ENCODE measurements at places on chromosomes 16 and 17.
A peak's percentile ranks its signal among the peaks of the same experiment; 100 is the strongest.

DNA sequence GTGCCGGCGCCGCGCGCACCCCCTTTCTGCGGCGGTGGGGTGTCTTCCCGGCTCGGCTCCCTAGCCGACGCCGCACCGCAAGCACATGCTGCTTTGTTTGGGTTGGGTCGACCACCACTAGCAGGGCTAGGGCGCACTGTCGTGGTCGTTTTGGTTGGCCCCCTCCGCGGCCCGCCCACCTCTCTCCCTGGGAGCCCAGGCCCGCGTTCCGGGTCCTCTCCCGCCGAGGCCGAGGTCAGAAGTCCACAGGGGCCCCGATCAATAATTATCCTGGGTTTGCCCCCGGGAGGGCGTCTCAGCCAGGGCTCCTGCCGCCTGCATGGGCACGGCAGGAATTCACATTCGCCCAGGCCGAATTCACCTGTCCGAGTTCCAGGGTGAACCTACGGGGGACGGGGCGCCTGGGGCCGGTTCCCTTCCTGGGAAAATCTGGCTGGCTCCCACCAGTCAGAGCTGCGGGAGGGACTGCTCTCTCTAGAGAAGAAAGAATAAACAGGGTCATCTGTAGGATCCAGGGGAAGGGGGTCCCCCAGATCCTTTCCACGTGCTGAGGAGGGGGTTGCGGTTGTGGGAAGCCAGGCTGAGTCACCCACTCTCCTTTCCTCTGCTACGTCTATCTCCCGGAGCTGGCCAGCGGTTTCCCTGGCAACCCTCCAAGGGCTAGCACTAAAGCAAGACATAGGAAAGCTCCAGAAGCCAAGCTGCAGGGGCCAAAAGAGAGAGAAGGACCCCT lies 584 bp upstream of the STAT5B start:
- no peak for DNase-seq

DNA sequence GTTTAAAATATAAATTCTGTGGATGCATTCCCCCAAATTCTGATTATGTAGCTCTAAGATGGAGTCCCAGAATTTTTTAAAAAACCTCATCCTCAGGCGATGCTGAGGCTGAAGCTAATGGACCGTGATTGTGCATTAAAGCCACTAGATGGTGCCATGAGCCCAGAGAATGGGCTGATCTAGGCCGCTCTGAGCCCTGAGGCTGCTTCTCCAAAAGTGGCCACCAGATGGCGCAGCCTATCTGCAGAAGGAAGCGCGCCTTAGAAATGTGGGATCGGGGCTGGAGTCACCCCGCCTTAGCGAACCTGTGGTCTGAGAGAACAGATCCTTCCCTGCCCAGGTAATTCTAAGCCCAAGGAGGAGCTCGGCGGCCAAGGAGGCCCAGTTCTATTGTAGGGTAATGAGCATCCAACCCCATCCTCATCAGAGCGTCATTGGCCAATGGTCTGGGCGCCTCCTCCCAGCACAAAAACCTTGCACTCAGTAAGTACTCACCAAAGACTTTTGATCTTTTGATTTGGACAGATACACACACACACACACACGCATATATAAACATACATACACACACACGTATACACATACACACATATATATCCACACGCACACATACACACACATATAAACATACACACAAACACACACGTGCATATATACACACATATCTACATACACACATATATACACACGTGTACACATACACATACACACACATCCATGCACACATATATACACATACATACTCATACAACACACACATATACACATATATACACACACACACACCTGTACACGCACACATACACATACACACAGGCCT lies 13.7 kb upstream of the MMP2 start:
- peak; percentile 48 for DNase-seq

DNA sequence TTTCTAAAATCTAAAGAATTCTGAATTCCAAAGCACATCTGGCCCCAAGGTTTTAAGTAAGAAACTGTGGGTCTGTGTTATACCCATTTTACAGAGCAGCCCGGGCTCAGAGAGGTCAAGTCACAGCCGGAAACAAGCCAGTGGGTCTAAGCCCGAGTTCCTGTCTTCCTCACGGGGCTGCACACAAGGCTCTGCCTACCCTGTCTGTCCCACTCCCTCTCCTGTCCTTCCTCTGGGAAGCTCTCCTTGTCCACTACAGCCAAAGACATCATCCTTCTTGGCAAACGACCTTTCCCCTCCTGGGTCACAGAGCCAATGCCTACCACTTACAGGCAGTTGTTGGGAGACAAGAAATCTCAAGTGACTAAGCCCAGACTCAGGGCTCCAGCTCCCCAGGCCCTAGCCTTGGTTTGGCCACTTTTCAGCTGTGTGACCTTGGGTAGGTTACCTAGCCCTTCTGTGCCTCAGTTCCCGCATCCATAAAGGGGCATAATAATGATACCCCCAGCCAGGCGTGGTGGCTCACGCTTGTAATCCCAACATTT lies 55.6 kb upstream of the MAP3K14 start:
- no peak for DNase-seq

DNA sequence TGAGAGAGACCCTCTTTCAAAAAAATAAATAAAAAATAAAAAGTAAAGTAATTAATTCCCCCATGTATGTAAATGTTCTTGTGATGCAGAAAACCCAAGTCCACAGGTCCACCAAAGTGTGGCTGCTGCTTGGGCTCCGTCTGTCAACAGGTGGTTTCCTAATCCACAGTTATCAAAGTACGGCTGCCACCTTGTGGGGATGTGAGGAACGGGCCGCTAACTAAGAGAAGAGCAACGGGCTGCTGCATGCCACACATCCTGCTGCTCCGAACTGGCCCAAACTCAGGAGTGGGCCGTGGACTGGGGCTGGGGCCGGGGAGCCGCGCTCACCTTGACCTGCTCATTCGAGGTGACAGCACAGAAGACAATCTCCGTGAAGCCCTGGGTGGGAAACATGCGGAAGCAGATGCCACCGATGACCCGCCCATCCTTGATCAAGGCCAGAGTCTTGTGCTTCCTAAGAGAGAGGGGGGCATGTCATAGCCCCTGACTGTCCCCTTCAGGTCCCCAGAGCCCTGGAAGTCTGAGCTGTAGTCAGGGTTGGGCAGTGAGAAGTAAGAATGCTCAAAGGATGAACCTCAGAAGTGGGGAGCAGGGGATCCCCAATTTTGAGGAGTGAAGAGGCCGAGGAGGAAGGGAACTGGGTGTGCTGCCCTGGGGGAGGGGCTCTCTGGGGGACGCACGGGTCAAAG lies 4.3 kb downstream of the KAT2A start:
- DNase-seq, result peak; percentile 47

DNA sequence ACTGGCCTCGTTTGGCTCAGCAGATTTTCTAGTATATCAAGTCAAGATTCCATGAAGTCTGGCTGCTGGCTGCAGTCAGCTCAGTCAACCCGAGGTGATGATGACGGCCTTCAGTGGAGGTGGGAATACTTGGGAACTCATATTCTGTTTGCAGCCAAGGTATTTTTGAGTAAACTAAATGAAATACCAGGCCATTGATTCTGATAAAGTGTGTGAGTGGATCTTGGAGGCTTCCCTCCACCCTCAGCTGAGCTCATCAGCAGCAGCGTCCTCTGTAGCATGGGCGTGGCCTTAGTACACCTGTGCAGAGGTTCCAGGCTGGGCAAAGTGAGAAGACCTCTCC lies 22.0 kb upstream of the TACO1 start:
- DNase-seq, result no peak

GRCh38 chr16:74721716-74722115 lies 21.1 kb upstream of the MLKL start:
- no peak for DNase-seq

DNA sequence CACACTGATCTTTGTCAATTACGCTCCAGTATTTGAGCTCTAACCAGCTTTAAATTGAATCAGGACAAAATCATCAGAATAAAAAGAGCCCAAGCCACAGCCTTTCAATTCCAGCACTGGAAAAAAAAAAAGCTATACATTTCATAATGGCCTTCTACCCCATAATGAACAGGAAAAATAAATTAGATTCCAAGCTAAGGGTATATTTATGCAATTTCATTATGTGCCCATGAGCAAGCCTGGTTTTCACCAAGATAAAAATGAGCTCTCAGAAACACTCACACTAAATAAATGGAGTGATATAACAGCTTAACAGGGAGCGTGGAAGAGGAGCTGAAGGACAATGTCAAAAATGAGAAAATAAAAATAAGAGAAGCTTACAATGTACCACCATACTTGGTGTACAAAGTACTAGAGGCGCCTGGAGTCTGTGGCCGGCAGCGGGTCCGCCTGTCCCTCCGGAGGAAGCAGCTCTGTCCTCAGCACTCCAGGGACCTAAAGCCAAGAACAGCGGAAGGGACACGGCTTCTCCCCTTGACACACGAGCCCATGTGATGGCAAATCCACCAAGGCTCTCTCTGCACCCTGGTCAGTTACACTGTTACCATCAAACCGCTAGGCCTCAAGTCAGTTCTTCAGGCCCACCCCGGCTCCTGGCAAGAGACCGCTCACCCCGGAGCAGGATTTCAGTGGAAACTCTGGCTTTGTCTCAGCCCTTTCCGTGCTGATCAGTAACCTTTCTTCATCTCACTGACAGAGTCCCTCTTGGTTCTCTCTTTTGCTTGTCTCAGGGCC lies 69.6 kb downstream of the RBFOX3 start:
- no peak for DNase-seq

GRCh38 chr17:15124264-15124595 lies 140.9 kb downstream of the PMP22 start:
- DNase-seq, result no peak

DNA sequence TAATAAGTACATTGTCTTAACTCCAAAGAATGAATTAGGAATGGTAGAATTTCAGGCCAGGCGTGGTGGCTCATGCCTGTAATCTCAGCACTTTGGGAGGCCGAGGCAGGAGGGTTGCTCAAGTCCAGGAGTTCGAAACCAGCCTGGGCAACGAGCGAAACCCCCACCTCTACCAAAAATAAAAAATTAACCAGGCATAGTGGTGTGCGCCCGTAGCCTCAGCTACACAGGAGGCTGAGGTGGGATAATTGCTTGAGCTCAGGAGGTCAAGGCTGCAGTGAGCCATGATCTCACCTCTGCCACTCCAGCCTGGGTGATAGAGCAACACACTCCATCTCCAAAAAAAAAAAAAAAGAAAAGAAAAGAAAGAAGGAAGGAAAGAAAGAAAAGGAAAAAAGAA lies 18.5 kb upstream of the BBS2 start:
- no peak for DNase-seq

DNA sequence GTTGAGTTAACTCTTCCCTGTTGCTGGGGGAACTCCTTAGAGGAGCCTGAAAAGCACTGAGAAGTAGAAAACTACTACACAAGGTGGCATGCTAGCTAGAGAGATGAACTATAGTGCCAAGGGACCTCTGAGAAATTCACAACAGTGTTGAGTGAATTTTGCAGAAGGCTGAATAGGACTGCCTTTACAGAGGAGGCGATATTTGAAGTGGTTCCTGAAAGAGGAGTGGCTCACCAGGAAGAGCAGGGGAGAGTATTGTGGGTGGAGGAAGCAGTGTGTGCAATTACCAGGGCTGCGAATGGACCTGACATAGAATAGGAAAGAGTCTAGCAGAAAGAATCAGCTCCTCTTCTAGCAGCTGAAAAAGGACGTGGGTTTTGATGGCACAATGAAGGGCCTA lies 66.4 kb downstream of the CDK5R1 start:
- no peak for DNase-seq

GRCh38 chr17:27475070-27475673 lies 18.9 kb downstream of the KSR1 start:
- no peak for DNase-seq

GRCh38 chr16:49632795-49633184 lies 223.1 kb downstream of the ZNF423 start:
- no peak for DNase-seq

- no peak for DNase-seq
These were observed 44.2 kb downstream of the WDR45B start for GRCh38 chr17:82603981-82604448.

DNA sequence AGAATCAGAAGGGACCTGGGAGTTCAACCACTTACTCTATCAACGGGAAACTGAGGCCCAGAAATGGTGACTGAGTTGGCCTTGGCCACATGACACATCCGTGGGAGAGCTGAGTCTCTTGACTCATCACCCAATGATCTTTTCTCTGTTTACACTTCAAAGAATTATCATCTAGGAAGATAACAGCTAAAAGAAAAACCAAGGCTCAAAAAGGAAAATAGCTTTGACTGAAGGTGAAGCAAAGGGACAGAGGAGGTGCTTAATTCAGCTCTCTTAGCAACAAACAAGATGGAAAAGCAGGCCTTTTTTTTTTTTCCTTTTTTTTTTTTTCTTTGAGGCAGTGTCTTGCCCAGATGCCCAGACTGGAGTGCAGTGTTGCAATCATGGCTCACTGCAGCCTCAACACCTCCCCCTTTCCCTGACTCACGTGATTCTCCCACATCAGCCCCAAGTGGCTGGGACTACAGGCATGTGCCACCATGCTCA lies 16.7 kb downstream of the ERCC4 start:
- no peak for DNase-seq

DNA sequence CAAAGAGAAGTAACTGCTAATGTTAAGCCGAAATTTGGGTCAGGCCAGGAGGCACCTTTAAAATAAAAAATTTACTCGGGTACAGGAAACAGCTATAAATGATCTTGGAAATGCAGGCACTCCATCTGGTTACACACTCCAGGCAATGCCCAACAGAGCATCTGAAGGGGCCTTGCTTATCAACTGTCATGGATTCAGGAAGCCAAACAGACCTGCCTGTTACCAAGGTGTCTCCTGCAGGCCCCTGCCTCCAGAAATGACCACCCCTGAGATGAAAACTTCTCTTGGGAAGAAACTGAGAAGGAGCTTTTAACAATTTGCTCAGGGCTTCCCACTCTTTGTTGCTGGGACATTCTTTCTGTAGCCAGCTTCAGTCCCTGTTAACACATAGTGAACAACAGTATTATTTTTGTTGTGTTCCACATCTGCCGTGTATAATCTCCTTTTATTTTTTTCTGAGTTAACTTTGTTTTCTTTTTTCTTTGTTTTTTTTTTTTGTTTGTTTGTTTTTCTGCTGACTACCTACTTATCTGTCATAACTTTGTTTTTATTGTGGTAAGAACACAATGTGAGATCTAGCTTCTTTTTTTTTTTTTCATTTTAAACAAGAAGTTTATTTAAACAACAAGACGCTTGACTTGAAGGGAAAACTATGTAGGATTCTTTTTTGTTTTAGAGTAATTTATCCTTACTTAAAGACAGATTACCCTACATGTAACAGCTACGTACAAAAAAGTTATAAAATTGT lies 18.7 kb upstream of the ATP5MC1 start:
- no peak for DNase-seq

DNA sequence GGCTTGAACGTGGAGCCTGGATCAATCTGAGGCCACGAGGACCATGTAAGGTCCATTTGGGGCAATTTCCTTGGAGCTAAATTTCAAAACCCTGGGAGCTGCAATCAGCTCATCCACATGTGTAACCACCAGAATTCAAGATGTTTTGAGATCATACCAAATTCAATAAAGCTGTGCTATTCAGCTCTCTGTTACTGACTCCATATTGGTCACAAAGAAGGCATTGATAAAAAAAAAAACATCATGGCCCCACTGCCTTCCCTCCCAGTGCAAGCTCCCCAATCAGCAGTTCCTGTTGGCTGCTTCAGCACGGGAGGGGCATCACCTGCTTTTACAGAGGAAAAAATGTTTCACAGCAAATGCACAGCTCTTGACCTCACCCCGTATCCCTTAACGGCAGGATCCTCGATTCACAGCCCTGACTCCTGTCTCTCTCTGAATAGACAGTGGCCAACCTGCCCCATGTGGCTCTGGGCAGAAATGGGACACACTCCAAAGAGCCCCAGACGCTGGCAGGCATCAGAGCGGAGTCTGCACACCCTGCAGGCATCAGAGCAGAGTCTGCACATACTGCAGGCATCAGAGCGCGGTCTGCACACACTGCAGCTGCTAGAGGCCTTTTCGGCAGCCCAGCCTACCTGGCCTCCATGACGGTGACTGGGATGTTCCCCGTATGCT lies 37.1 kb downstream of the FANCA start:
- DNase-seq, result no peak

- no peak for DNase-seq
These were observed 29.4 kb upstream of the NUDT16L1 start for GRCh38 chr16:4663777-4664465.

All from activated naive CD4-positive, alpha-beta T cell (primary cell).